ENCODE measurements at places on chromosomes 12 and 14.

- DNase-seq: no peak
Measured at GRCh38 chr12:92547906-92548305, 154.9 kb upstream of the PLEKHG7 start.

GRCh38 chr12:62813031-62813829 lies 121.7 kb downstream of the PPM1H start:
- peak; percentile 69 for DNase-seq

- no peak for DNase-seq
Measured at GRCh38 chr12:81284137-81284536, 206.3 kb downstream of the ACSS3 start.

GRCh38 chr12:34603382-34604035 lies 581.2 kb downstream of the ALG10 start:
- no peak for DNase-seq

DNA sequence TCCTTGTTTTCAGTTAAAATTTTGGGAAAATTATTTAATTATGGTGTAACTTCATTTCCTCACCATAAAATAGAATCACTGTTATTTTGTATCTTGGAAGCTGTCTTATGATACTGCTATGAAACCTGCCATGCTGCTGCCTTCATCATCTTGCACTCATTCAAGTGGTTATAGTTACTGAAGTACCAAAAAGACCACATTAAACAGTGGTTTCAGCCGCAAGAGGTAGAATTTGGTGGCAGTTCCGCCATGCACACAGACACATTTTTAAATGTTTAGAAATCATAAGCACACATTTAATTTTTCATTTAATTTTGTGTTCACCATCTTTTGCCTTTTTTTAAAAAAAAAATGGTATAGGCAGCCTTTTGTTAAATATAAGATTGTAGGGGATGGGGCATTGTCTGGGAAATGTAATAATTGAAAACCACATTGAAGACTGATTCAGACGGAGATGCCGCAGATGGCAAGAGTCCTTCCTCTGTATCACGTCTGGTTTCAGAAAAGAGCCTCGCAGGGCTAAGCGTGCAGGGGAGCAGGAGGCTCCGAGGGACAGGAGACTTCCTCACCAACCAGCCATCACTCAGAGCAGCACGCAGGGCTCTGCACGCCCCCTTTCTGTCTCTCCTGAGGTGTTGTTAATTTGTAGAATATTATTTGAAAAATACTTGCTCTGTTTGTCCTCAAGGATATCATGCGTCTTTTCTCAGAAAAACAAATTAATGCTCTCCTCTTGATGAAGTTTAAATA lies 115.2 kb upstream of the PELI2 start:
- DNase-seq: no peak
